Epithelial cell of proximal tubule (primary cell): ENCODE measurements at places on chromosomes 12 and 14. TPM values are rescaled to one million over a fixed set of nuclear protein-coding genes. Genes with fewer than 3 reads are reported as not detected.

TEX52 gene
- not detected in 2 replicates for total RNA-seq

CCDC196 gene
- not detected in 2 replicates for total RNA-seq

MAP3K9 gene
- 13.7 and 16.7 TPM in 2 replicates for total RNA-seq

RND1 gene
- 3.3 and 8.9 TPM in 2 replicates for total RNA-seq

DNA sequence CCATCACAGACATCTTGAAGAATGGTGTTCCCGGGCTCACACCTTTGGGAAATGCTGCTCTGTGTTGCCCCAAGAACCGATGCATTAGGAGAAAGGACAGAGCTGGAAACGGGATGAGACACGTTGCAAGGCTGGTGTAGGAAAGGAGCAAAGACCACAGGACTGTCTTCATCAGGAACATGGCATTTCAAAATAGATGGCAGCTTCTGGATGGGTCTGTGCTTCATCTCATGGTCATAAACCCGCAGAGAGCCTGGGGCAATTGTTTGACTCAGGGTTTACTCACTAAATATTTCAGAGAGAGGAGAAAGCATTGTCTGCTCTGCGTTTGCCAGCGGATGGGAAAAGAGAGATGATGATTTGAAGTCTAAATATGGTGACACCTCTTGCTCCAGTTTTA is 76.3 kb downstream of the CACNA1C start:
- no peak for DNase-seq

DNA sequence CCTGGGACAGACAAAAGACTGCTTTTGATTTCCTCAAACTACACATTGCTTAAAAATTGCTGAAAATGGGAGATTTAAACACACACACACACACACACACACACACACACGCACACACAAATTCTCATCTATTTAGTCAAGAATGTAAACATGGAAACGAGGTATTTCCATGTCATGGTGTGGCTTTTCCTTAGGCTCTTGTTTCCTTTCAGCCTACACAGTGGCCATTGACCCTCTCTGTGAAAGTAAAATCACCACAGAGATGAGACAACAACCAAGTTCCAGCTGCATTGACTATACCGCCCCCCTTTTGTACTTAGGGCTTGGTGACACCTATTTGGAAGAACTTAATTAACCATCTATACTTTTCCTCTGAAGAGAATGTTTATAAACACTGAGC is 41.9 kb downstream of the TTC8 start:
- DNase-seq, result no peak

DNA sequence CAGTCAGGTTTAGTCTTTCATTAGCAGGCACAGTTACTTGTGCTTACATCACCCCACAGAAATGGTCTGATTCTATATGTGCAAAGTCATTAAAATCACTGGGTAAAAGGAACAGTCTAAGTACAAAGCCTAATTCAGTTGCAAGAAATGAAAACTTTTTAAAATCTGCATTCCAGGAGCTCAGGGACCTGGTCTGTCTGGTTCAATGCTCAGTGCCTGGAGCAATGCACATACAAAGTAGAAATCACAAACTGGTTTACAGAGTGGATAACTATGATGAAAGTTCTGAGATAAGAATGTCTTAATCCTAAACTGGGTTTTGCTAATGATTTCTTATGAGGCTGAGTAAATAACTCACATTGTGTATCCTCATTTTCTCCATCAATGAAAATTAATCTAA is 28.7 kb downstream of the LMNTD1 start:
- DNase-seq, result peak; percentile 42

DNA sequence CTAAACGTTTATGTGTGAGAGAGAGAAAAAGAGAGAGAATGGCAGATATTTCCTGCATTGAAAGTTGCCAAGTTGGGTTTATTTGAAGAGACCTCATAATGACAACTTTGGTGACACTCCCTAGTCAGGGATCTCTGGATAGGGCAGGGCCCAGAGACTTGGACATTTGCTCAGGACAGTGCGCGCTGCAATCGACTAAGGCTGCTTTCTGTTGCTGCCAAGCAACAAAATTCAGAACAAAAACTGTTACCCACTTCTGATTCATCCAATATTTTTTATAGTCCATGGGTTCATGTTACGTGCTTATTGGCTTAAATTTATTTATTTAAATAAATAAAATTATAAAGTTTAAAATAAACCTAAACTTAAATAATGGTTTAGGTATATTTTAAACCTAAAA is 34.2 kb downstream of the PTGER2 start:
- no peak for DNase-seq

DNA sequence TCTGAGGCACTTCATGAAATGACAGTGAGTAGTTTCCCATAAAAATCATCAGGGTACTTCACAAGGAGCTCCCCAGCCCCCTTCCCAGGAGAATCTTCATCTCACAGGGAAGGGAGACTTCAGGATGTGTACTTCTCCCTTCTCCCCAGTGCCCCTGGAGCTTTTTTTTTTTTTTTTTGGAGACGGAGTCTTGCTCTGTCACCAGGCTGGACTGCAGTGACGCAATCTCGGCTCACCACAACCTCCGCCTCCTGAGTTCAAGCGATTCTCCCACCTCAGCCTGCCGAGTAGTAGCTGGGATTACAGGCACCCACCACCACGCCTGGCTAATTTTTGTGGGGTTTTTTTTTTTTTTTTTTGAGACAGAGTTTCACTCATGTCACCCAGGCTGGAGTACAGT is 10.4 kb downstream of the ITPK1 start:
- DNase-seq, result no peak
